Activated CD8-positive, alpha-beta T cell treated with anti-CD3 and anti-CD28 coated beads for 36 hours (primary cell): ENCODE measurements at places on chromosomes 12 and 14. TPM values are rescaled to one million over a fixed set of nuclear protein-coding genes. Genes with fewer than 3 reads are reported as not detected.
A peak's percentile ranks its signal among the peaks of the same experiment; 100 is the strongest.

GRCh38 chr14:71399057-71399487 lies 491.8 kb downstream of the PCNX1 start:
- DNase-seq, result peak; percentile 39
- no peak overlapping the region for H3K4me3 ChIP-seq
- H3K4me1 ChIP-seq, result peaks cover 56% of the 10 kb centered on the region
- H3K36me3 ChIP-seq, result peaks cover 3% of the 10 kb centered on the region
- no peaks in the 10 kb centered on the region for H3K27me3 ChIP-seq

Gene IFNG-AS1
- not detected for total RNA-seq

DNA sequence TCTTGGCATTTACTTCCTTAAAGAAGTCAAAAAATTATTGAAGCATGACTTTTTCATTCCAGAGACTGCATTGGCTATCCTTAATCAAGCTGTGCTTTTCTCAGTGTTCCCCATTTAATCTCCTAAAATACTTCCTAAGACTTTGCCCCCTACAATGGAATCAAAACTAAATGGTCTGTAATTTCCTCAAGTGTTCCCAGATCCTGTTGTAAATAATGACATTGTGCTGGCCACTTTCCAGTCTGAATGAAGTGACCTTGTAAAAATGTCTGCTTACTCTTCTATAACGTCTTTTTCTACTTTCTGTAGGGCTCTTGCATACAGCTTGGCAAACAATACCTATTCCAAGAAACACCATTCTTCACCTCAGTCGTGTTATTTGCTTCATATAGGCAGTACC lies 45.3 kb upstream of the MBIP start:
- H3K27me3 ChIP-seq, result peaks cover 6% of the 10 kb centered on the region
- no peaks in the 10 kb centered on the region for H3K36me3 ChIP-seq
- no peak overlapping the region for H3K4me3 ChIP-seq
- no peaks in the 10 kb centered on the region for H3K4me1 ChIP-seq
- H3K27ac ChIP-seq, result no peak overlapping the region
- no peak for DNase-seq

DNA sequence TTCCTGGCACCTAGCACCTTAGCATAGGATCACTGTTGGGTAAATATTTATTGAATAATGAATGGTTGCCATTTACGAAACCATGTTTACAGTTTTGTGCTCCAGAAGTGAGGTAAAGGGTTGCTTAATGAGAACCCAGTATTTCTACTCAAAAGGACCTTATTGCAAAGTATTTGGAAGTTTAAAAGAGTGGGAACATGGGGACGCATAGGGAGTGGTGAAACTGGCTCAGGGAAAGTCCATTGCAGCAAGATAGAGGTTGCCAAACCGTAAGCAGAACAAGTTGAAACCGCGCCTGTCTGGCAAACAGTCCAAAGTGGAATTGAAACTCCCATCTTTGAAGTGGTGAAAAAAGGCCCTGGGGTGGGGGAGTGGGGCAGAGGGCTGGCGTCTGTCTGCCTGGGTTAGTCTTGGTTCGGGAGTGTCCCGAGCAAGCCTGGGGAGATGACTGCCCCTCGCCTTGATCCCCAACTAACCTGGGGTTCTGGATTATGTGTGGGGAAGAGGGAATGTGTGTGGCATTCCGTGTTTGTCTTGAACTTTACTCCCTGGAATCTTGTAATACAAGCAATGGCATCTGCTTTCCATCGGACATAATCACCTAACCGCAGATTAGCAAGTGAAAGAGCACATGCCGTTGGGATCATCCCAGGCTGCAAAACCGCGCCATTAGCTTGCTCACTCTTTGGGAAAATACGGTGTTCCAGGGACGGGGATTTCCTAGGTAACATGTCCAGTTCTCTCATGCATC lies 7.2 kb downstream of the ALDH2 start:
- H3K27me3 ChIP-seq, result peaks cover 3% of the 10 kb centered on the region
- H3K4me1 ChIP-seq, result peaks cover 2% of the 10 kb centered on the region
- no peaks in the 10 kb centered on the region for H3K36me3 ChIP-seq
- H3K4me3 ChIP-seq, result no peak overlapping the region
- no peak for DNase-seq

DNA sequence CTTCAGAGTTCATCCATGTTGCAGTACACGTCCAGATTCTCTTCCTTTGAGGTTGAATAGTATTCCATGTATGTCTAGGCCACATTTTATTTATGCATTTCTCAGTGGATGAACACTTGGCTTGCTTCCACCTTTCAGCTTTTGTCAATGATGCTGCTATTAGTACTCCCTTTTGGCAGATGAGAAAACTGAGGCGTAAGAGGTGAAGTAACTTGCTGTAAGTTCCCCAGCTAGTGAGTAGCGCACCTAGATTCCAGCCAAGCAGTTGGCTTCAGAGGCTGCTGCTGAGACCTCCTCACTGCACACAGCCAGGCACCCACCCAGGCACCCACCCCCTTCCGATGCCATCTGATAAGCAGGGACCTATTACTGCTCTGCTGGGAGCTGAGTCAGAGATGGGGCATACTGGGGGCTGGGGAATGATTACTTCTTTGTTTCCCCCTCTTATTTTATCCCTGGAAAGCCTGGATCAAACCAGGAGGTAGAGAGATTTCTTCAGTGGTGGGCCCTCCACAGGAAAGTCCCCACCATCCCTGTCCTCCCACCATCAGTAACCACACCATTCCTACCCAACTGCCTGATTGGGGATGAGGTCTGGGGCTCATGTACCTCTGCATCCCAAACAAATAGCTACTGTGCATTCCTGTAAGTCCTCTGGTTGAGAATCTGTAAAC lies 234.6 kb downstream of the PCNX1 start:
- peak; percentile 38 for DNase-seq
- no peaks in the 10 kb centered on the region for H3K27me3 ChIP-seq
- peaks cover 28% of the 10 kb centered on the region for H3K4me1 ChIP-seq
- peaks cover 3% of the 10 kb centered on the region for H3K36me3 ChIP-seq
- H3K4me3 ChIP-seq, result no peak overlapping the region
- peak overlapping the region; percentile 92 for H3K27ac ChIP-seq

GRCh38 chr14:26454105-26454504 lies 143.7 kb downstream of the NOVA1 start:
- no peaks in the 10 kb centered on the region for H3K36me3 ChIP-seq
- no peak overlapping the region for H3K4me3 ChIP-seq
- no peaks in the 10 kb centered on the region for H3K4me1 ChIP-seq
- H3K27ac ChIP-seq, result no peak overlapping the region

Gene SIVA1
- total RNA-seq, result 125 TPM

GRCh38 chr14:105325716-105326567 lies 11.4 kb downstream of the PACS2 start:
- H3K4me1 ChIP-seq, result peaks cover 21% of the 10 kb centered on the region
- no peak for DNase-seq
- no peak overlapping the region for H3K4me3 ChIP-seq
- no peak overlapping the region for H3K27ac ChIP-seq
- no peaks in the 10 kb centered on the region for H3K36me3 ChIP-seq

GRCh38 chr14:68719634-68720384 lies 73.1 kb downstream of the ZFP36L1 start:
- H3K27ac ChIP-seq, result peak overlapping the region; percentile 63
- peaks cover 39% of the 10 kb centered on the region for H3K4me1 ChIP-seq
- H3K27me3 ChIP-seq, result no peaks in the 10 kb centered on the region
- no peaks in the 10 kb centered on the region for H3K36me3 ChIP-seq

Gene ATP5MC2
- total RNA-seq, result 365 TPM
